ENCODE measurements at places on chromosomes 3 and 15.

DNA sequence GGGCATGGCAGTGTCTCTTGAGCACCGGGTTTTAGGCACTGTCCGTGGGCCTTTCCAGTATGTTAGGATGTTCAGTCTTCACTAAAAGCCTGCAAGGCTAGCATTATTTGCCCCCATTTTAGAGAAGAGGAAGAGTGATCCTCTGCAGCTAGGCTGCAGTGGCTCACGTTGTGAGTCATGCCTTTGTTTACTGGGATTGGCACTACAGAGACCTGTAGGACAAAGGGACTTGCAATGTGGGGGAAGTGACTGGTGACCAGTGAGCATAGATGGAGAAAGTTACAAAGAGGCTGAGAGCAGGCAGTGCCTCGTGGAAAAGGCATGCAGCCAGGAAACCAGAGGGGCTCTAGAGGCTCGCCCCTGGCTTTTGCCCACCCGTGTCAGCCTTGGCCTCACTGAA lies 26.8 kb upstream of the CPNE9 start:
- no peak for DNase-seq

DNA sequence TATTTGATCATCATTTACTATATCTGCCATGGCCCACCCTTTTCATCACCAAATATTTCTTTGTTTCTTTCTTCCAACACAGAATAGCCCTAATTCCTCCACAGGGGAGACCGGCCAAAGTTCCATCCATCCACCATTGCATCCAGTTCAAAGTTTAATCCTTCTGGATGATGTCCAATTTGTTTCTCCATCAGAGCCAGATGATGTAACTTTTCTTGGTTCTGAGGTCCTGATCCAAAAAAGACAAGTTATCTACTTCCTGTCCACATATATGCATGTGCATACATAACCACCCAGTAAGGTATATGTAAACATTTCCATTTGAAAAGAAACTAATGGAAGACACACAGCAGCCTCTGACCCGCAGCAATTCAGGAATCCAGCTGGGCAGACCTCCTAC lies 237.3 kb downstream of the SHOX2 start:
- DNase-seq: no peak

DNA sequence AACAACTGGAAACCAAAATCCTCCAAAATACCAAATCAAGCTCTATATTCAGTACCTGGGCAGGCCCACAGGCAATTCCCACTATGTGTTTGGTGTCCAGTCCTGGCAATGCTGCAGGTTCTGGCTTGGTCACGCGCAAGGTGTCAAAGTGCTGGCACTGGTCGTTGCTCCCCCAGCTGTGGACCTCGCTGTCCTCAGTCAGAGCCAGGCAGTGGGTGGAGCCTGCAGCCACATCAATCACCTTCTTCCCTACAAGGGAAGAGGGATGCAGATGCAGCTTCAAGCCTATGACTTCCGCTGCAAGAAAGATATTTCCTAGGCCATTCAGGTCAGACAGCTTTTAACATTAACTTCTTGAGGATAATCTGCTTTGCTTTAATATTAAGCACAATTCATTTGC lies 61.3 kb downstream of the HERC2 start:
- no peak for DNase-seq

- DNase-seq: peak; percentile 29
These were observed 891 bp downstream of the NXPE3 start for GRCh38 chr3:101779822-101780381.

All from DMS79 treated with DMSO at 0.1 percent for 48 hours (cell line).